ENCODE measurements at places on chromosomes 6 and 20.

DNA sequence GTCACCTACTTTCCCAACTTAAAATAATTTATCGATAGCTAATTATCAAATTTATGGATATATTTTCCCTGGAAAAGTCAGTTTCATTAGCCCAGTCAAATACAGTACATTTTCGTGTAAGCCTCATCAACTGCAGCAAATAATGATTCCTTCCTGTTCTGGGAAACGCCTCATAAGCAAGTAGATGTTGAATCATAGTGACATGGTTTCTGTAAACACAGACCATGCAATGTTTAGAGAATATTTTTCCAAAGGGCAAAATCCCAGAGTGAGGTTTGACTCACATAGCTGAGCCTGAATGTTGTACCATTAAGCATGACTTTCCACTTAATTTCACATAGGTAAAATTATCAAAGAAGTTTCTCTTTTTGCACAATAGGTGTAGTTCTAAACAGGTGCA lies 16.7 kb upstream of the VNN1 start:
- no peak for DNase-seq

DNA sequence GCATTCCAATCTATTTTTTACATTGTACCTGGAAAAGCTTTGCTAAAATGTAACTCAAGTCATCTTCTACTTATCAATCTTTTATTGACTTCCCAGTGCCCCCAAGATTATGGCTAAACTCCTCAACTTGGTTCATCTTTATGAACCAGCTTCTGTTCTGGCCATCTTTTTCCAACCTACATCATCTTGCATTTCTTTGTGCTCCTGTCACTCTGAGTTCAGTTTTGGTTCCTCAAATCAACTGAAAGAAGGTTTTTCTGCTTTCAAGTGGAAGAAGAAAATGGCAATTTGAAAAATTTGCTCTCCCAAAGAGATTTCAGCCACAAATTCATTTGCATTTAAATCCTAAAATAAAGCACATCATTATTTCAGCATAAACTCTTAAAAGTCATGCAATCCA lies 41.8 kb downstream of the GPX5 start:
- no peak for DNase-seq

- no peak for DNase-seq
These were observed 337.4 kb downstream of the CBLN4 start for GRCh38 chr20:55667955-55668354.

DNA sequence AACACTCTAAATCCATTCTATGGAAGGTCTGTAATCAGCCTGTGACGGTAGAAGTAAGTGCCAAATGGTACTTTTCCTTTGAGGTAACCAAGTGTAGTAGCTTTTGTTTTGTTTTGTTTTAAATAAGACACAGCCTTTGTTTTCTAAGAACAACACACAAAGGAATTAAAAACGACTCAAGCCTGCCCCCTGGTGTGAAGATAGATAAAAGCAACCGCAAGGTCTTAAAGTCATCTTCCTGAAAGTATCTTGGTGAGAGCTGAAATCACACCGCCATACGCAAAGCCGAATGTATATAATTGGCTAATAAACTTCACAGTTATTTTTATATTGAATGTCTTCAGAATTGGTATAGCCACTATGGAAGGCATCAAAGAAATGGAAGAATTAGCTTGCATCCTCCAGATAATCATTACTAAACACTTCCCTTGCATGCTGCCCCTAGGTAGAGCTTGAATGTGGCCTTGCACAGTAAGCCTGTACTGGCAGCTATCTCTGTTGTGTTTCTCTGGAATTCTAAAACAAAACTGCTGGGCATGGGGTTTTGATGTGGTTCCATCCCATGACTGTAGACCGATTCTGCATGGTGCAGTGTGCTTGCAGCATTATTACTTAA lies 95.6 kb downstream of the LAMP5 start:
- peak; percentile 69 for DNase-seq

DNA sequence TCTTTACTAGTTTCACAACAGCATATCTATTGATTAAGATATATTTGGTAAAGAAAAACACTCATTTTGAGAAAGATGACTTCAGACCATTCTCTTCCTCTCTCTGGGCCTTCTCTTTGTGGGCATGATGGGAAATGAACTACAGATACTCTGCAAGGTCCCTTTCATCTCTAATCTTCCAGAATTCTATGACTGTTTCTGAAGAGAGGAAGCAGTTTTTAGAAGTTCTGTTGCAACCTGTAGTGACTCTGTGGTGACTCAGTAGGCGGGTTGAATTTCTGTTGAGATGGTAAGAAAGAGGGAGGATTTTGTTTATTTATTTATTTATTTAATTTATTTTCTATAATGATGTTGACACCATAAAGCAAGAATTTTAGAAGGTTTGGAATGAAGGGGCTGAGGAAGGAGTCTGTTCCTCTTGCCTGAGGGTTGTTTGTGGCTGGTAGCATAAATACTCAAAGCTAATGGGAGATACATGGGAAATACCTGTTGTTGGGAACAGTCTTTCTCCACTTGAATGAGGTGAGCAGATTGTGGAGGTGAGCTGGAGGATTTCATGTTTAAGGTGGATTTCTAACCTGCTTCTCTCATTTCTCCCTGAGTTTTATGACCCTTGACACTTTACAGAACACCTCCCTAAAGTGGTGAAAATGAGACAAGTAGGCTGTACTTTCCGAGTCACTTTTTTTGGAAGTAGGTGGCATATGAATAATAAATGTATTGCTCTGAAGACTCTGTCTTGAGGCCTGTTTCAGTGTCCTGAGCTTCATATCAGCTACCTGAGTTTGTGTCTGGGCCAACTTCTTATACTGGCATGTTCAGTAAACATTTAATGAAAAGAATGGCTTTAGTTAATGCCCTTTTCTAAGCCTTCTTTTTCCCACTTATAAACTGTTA lies 15.0 kb downstream of the ACSS2 start:
- DNase-seq, result no peak
